ENCODE measurements at places on chromosomes 7 and 10. TPM values are rescaled to one million over a fixed set of nuclear protein-coding genes. Genes with fewer than 3 reads are reported as not detected.

The SDK1 gene
- total RNA-seq = 7.0 TPM

GRCh38 chr7:4606797-4607196, 75.3 kb upstream of the FOXK1 start:
- no peak for DNase-seq

The RBP4 gene
- total RNA-seq = 1.4 TPM

The PRLHR gene
- 4.1 TPM for total RNA-seq

All from occipital lobe (tissue), 3 donors.